ENCODE measurements at places on chromosomes 16 and 17.
A peak's percentile ranks its signal among the peaks of the same experiment; 100 is the strongest.

DNA sequence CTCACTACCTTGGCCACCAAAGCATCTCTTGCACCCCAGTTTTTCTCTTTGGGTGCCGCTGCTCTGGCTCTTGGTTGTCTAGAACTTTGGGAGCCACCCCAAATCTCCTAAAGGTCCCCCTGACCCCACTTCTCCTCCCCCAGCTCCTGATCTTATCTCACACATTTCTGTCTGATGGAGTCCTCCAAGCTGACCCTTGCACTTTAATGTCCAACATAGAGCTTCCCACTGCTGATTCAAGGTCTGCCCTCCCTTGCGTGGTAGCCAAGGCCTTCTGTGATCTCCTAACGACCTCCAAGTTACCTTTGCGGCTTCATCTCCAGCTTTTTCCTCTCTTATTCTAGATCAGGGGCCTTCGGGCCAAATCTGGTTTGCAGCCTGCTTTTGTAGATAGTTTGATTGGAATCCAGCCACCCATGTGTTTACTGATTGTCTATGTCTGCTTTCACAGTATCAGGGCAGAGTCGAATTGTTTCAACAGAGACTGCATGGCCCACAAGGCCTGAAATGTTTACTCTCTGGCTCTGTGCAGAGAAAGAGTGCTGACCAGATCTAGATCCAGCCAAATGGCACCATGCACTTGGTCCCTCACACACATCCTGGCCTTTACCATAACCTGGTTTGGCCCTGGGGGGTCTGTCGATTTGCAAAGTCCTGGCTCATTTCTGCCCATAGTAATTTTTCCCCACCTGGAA lies 168.6 kb downstream of the HAPSTR1 start:
- DNase-seq, result no peak

DNA sequence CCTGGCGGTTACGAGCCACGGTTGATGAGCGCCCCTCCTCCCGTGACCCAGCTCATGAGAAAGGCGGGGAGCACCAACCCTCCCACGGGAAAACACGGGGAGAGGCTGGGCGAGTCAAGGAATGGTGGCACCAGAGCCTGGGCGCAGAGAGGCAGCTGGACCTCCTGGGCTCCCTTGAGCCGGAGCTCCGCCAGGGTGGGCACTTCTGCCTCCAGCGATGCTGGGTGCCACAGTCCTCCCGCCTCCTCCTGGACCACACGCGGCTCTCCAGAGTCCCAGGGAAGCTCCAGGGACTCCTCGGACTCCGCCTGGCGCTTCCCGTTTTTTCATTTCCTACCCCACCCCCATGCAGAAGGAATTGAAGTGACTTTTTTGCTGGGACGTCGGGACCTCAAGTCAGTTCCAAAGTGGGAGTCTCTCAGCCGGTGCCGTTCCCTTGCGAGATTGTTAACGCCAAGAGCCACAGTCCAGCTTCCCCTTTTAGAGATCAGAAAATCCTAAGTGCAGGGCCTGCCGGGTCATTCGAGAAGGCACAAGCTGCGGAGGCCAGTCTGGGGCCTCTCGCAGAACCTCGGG lies 6.6 kb upstream of the CBX8 start:
- no peak for DNase-seq

GRCh38 chr17:2235792-2236366 lies 67.7 kb downstream of the SMG6 start:
- no peak for DNase-seq

DNA sequence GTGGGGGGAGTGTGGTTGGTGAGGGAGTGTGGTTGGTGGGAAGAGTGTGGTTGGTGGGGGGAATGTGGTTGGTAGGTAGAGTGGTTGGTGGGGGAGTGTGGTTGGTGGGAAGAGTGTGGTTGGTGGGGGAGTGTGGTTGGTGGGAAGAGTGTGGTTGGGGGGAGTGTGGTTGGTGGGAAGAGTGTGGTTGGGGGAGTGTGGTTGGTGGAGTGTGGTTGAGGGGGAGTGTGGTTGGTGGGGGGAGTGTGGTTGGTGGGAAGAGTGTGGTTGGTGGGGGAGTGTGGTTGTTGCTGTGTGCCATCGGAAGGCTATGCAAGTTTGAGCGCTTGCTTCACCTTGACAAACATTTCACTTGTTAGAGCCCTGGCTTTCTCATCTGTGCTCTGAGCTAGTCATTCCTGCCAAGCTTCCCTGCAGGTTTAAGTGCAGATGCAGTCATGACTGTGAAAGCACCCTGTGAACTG lies 20.1 kb downstream of the MINK1 start:
- DNase-seq, result no peak

GRCh38 chr17:39701012-39701783 lies 1.3 kb downstream of the ERBB2 start:
- no peak for DNase-seq

- no peak for DNase-seq
Observed at GRCh38 chr17:36059406-36059805, 4.7 kb upstream of the CCL18 start.

- no peak for DNase-seq
Observed at GRCh38 chr17:5123343-5124124, 7.7 kb downstream of the USP6 start.

- DNase-seq, result no peak
Observed at GRCh38 chr17:66951605-66951953, 12.9 kb upstream of the CACNG4 start.

DNA sequence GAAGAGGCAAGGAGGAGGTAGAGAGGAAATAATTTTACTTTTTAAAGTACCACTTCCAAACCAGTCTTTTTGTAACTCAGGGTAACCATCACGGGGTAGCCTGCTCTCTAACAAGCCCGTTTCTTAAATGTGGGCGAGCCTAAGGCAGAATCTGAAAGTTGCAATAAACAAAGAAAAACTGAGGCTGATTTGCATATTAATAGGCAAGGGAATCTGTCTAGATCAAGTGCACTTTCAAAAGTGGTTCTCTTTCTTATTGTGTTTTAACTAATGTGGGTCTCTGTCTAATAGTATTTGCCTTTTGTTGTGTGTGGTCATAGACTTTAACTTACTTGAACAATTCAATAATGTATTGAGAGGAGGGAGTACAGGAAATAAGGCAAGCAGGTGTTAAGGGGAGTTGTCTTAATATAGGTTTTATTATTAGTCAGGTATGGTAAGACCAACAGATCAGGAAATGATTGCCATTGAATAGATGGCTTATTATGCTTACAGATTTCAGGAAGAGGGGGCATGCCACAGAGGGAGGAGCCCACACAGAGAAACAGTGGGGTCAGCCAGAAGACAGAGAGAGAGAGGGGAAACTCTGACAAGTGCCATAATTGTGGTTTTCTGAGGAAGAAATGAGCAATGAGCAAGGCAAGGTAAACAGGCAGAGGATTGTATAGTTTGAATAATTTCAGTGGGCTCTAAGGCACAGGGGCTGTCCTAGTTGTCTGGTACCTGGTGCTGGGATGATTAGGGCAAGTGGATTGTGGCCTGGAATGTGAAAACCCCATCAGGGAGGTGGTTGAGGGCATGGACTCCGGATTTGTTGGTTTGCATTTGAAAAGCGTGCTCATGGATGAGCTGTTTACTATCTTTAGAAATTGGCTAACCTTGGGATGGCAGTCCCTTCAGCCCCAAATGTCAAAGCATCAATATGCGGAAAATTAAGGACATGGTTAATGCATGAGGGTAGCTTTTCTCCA lies 237.2 kb downstream of the TOX3 start:
- no peak for DNase-seq

DNA sequence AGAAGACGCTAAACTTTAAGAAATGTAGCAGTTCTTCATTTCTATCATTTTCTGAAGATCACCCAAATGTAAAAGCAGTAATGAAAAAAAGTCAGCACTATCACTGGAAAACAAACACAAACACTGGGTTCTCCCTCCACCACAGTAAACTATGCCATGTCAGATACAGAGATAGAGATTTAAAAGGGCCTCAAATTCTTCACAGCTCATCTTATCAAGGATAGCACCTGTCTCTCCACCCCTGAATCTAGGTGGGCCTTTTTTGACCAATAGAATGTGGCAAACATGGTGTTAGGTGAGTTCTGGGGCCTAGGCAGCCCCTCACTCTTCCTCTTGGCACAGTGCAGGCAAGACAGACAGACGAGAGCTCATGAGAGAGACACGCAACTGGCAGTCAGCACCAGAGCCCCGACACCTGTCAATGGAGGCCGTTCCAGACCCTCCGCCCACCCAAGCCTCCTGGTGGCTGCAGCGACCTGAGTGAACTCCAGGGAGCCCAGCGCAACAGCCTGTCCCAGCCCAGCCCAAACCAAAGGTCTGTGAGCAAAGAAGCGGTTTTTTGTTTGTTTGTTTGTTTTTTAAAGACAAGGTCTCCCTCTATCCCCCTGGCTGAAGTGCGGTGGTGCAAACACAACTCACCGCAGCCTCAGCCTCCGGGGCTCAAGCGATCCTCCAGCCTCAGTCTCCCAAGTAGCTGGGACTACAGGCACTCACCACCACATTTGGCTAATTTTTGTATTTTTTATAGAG lies 79.8 kb downstream of the TBC1D16 start:
- DNase-seq, result no peak

DNA sequence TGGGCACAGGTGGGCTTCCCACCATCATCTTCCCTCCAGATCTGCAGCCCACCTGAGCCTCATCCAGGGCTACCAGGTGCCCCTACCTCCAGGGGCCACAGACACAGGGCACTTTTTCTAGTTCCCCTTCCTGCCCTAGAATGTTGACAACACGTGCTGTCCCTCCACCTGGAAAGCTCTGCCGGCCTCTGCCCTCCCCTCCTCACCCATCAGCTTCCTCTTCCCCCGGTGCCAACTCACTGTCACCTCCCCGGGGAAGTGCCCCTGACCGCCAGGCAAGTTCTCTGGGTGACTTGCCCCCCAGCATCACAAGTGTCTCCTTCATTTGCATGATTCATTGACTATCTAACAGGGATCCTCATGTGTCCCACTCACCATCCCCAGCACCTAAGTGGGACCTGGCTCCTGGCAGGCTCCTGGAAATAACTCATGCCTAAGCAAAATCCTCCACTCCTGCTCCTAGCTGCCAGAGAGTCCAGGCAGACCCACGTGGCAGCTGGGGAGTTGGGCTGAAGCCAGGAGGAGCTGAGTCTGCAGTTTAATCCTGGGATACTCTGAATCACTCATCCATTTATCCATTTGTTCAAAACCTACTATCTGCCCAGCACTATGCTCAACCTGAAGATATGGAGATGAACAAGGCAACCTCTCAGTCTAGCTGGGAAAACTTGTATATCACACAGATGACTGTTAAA lies 304.4 kb downstream of the FOXL1 start:
- no peak for DNase-seq

DNA sequence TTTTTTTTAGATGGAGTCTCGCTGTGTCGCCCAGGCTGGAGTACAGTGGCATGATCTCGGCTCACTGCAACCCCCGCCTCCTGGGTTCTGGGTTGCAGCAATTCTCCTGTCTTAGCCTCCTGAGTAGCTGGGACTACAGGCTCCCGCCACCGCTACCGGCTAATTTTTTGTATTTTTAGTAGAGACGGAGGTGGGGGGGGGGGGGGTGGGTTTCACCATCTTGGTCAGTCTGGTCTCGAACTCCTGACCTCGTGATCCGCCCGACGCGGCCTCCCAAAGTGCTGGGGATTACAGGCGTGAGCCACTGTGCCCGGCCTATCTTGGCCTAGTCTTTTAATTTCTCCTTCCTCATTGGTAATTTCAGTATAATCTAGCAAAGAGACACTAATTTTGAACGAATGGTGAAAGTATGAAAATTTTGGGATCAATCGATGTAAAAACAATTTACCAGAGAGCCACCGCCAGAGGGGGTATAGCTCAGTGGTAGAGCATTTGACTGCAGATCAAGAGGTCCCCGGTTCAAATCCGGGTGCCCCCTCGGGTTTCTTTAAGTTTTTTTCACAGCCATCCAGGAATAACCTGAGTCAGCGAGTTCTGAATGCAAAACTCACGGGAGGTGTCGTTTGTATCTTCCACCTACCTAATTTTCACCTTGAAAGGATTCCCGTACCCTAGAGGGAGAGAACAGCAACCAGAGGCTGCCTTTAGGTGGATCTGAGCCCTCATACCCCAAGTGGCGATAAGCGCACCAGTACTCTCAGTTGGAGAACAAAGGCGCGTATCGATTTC lies 2.5 kb upstream of the LASP1 start:
- peak; percentile 62 for DNase-seq

DNA sequence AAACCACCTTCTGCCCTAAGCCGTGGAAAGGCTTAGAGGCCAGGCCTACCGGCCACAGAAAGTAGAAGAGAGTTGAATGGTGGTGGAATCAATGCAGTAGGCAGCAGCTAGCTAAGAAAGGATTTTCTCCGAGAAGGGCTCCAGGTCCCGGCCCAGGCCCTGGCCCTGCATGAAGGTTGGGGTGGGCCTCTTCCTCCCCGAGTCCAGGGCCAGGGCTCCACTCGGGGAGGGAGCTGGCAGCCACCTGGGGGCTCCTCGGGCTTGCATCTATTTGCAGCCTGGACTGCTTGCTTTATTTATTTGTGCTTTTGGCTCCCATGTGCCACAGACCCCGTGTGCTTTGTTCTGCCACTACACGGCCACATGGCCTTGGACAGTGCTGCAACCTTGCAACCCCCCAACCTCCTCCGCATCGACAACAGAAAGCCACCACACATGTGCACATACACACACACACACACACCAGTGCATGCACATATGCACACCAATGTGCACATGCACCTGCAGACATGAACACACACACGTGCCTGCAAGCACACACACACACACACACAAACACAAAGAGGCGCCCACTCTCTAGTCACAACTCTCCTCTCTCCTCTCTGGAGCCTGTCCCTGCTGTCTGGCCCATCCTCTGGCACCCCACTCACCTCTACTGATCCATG lies 96.4 kb upstream of the TNRC6C start:
- no peak for DNase-seq

- DNase-seq, result no peak
Observed at GRCh38 chr17:9729034-9729650, 62.2 kb downstream of the DHRS7C start.

DNA sequence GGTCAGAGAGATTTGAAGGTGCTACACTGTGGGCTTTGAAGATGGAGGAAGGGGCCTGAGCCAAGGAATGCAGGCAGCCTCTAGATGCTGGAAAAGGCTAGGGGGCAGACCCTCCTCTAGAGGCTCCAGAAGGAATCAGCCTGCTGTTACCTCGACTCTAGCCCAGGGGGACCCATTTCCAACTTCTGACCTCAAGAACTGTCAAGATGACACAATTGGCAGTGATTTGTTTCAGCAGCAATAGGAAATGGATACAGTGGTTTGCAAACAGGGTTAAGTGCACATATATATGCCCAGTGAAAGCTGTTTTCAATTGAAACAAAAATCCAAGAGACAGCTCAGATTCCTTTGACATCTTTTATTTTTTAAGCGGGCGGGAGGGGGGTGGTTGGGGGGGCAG lies 3.7 kb upstream of the ZDHHC1 start:
- no peak for DNase-seq
